ENCODE measurements at places on chromosomes 3 and 15.

- no peak for DNase-seq
These were observed 190.1 kb downstream of the IL5RA start for GRCh38 chr3:2920103-2920502.

DNA sequence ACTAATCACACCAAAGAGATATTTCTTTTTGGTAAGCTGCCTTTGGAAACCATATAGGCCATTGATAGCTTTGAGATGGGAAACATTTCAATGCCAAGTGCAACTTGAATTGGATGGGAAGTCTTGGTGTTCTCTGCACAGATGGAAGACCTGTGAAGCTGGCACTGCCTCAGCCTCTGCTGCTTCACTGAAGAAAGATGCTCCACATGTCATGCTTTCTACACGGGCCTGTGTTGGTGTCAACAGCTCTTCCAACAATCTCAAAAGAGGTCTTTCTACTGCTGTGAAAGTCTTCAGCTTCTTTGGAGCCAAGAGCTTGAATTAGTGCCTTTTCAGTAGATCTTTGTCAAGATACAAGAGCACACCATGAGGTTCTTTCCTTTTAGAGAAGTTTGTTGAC lies 169.0 kb downstream of the SPATA16 start:
- no peak for DNase-seq

GRCh38 chr15:81146466-81146865 lies 12.4 kb downstream of the CFAP161 start:
- no peak for DNase-seq

DNA sequence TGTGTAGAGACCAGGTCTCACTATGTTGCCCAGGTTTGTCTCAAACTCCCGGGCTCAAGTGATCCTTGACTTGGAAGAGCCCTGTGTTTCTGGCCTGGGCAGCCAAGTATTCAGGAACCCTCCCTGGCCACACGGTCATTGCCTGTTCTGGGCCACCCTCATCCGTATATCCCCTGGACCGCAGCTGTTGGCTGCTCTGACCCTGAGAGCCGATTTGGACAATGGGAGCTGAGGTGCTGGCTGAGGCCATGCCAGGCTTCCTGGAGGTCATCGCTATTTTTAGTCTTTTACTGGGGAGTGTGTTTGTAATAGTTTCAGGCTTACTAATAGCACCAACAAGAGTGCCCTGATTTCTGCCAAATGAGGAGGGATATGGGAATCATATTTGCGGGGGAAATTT lies 60.7 kb downstream of the ADAMTS7 start:
- DNase-seq: no peak

- no peak for DNase-seq
These were observed 104.3 kb downstream of the ZNF280D start for GRCh38 chr15:56628893-56629532.
